ENCODE measurements at places on chromosomes 1 and 21.
A peak's percentile ranks its signal among the peaks of the same experiment; 100 is the strongest.

GRCh38 chr1:23402286-23403037 is 22.1 kb downstream of the TCEA3 start:
- DNase-seq = no peak

GRCh38 chr1:110719908-110720307 is 45.2 kb upstream of the KCNA3 start:
- no peak for DNase-seq

GRCh38 chr1:25519624-25520023 is 23.8 kb upstream of the LDLRAP1 start:
- DNase-seq = no peak

- DNase-seq = no peak
These were observed 90.9 kb downstream of the MAN1C1 start for GRCh38 chr1:25707280-25708016.

DNA sequence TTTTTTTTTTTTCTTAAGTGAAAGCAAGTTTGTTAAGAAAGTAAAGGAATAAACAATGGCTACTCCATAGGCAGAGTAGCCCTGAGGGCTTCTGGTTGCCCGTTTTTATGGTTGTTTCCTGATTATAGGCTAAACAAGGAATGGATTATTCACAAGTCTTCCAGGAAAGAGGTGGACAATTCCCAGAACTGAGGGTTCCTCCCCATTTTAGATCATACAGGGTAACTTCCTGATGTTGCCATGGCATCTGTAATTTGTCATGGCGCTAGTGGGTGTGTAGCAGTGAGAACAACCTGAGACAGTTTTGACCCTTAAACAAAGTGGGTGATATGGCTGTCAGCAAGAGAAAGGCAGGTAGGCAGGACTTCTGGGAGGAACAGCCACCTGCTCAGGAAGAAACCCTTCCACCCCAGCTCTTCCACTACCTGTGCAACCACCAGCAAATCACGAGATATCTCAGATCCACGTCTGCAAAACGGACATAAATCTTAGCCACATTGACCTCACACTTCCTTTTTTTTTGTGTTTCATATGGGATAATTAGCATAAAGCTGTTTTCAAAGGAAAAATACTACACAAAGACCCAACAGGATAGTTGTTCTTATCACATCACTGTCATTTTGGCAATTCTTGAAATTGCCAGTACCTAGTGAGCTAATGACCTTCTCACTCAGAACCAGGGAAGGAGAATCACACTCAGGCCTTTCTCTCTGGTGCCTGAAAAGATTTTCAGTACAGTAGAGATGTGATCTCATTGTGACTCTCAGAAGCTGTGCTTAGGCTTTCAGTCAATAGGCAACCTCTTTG is 34.8 kb upstream of the DUSP10 start:
- DNase-seq = peak; percentile 71

GRCh38 chr1:8427493-8427892 is 109.6 kb downstream of the SLC45A1 start:
- peak; percentile 48 for DNase-seq

GRCh38 chr1:247281001-247281574 is 25.2 kb downstream of the VN1R5 start:
- DNase-seq = no peak

DNA sequence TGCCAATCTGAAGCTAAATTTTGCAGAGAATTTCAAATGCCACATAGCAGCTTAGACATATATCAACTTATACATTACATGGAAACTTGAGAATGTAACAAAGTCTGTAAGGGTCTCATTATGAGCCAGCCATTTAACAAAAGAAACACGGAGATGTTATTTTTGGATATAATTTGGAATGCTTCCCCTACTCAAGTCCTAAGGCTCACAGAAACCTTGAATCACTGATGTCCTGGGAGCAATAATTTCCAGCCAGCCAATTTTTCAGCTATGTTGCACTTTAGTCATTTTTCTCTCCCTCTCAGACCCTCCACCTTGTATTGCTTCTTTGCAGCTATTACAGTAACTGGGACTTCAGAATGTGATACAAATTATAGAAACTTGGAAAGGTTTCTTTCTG is 56.9 kb downstream of the EIF2B3 start:
- no peak for DNase-seq
